SJSA1 (cell line): ENCODE measurements at places on chromosomes 16 and 17.
A peak's percentile ranks its signal among the peaks of the same experiment; 100 is the strongest.

GRCh38 chr17:28511858-28512461 is 5.8 kb downstream of the FOXN1 start:
- no peak for DNase-seq

- peak; percentile 12 for DNase-seq
These were observed 6.4 kb downstream of the TBX4 start for GRCh38 chr17:61458421-61459141.

- no peak for DNase-seq
These were observed 63.7 kb upstream of the MRTFB start for GRCh38 chr16:14007450-14007849.

- no peak for DNase-seq
These were observed 1.7 kb downstream of the PIK3R6 start for GRCh38 chr17:8865811-8866210.

GRCh38 chr16:70647441-70648359 is 1.3 kb downstream of the IL34 start:
- no peak for DNase-seq

- no peak for DNase-seq
These were observed 217.0 kb downstream of the CPPED1 start for GRCh38 chr16:12586701-12587100.

GRCh38 chr17:82907797-82908542 is 68.1 kb upstream of the ZNF750 start:
- DNase-seq, result no peak

DNA sequence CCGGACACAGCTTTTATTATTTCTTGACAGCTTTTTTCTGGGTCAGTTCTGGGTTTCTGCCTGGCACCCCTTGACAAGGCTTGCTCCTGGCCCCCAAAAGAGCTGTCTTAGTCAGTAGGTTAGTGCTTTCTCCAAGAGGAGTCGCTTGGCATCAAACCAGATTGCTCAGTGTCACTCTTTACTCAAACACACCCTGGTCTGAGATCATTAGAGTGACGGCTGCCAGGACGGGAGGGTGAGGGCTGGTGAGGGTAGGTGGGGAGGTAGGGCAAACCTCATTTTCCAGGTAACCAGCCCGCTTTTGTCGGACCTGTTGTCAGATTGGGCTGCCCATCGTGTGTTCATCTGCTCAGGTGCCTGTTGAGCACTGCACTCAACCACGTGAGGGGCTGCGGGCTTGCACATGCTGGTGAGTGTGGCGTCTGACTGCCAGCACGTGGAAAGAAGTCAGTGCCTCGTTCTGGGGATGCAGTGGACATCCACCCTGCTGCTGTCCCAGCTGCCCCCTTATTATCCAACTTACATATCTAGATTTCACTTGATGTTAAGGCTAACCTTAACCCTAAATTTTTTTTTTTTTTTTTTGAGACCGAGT is 12.4 kb downstream of the TMEM94 start:
- DNase-seq, result no peak

- DNase-seq, result no peak
These were observed 1.2 kb downstream of the MYH11 start for GRCh38 chr16:15855704-15856003.

DNA sequence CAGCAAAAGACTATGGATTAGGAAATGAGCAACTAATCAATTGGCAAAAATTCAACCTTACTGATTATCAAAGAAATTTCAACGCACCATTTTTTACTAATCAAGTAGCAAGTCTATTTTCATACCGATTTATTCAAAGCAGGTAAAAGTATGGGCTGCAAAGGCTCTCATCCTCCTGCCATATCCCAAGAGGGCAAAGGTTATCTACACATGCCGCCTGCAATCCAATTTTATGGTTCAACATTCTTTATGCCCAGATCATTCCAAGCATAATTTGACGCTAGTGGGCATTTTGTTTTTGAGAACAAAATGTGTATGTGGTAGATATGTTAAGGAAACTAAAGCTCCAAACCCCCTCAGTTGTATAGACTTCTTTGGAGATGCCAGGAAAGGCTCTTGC is 270.6 kb downstream of the MAF start:
- DNase-seq, result no peak

DNA sequence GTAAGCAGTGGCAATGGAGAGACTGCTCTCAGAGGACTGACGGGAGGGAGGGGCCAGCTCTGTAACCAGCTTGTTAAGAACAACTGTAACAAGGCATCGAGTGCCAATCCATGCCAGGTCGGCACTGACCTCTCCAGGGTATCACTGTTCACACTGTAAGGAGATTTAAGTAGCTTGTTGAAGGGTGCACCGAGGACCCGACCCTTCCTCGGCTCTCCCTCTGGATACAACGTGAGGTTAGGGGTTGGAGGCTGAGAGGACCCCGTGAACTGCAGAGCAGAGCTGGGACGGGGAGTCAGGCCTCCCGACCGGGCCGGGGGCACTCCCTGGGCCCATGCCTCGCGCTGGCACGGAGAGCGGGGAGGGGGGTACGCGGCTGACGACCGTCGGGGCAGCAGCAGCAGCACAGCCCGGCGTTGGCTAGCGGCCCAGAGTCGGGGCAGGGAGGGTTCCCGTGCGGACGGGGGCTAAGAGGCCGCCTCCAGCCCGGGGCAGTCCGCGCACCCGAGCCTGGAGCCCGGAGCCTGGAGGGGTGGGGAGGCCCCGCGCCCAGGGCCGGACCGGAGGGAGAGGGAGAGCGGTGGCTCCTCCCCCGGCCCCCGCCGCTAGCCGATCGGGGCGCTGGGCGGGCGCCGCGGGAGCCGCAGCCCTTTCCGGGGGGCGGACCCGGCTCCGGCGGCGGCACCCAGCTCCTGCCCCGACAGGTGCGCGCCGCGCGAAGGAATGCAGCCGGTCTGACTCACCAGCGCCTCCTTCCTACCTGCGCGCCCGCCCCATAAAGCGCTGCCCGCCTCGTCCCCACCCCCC is at the start of gene ITGB4:
ITGB4 (plus strand) TSS at position 804 of the 807 bp plus-strand sequence. CDS start 3,245 bp downstream, outside the sequence.
- peak; percentile 48 for DNase-seq

DNA sequence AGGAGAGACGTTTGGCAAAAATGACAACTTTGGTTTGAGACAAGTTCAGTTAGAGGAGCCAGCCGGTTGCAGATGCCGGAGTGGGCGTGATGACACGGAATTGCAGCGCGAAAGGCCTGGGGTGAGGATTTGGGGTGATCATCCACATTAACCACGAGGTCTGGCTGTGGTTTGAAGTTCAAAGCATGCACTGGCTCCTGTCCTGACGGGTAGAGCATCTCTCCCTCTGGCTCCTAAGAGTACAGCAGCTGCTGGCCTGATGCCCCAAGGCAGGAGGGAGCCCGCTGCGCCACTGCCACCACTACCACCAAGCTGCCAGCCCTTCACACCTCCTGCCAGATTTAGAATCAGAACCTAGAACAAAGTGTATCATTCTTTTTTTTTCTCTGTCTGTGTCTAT is 3.7 kb downstream of the RHBDL3 start:
- no peak for DNase-seq
